ENCODE measurements at places on chromosomes 2 and 18. TPM values are rescaled to one million over a fixed set of nuclear protein-coding genes. Genes with fewer than 3 reads are reported as not detected.
A peak's percentile ranks its signal among the peaks of the same experiment; 100 is the strongest.

- no peak for DNase-seq
These were observed 30.9 kb downstream of the SLC66A3 start for GRCh38 chr2:11186145-11186544.

Gene MARCHF4
- total RNA-seq, result 5.2 TPM

GRCh38 chr2:16717477-16717876, 51.8 kb upstream of the CYRIA start:
- DNase-seq, result no peak

GRCh38 chr2:39494784-39495251, 57.7 kb upstream of the MAP4K3 start:
- DNase-seq, result peak; percentile 95

- peak; percentile 63 for DNase-seq
These were observed 402.8 kb upstream of the SYT4 start for GRCh38 chr18:43680096-43680495.

Gene SULT1C4
- 0.32 TPM for total RNA-seq

DNA sequence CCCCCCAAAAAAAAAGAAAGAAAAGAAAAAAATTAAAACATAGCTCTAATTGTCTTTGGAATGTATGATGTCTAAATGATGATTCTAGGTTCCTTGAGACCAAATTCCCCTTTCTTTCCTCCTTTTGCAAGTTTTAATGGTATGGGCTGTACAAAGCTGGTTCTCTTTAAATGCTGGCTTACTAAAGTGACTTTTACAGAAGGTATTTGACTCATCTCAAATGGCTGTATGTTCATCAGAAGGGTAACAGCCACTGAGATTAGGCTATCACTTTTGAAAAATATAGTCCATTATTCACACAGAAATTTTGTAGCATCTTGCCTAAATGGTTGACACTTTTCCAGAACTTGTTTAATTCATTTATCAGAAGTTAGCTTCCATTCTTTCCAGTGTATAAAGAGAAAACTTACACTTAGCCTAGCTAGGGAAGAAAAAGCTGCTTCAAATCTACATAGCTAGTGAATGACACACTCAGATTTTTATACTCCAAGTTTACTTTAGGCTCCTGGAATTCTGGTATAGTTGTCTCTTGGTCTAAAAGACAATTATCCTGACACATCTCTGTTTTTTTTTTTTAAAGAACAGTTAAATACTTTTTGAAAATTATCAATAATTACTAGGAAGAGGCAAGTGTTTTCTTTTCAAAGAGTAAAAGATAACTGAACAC, 622.6 kb downstream of the LRP1B start:
- DNase-seq, result no peak

DNA sequence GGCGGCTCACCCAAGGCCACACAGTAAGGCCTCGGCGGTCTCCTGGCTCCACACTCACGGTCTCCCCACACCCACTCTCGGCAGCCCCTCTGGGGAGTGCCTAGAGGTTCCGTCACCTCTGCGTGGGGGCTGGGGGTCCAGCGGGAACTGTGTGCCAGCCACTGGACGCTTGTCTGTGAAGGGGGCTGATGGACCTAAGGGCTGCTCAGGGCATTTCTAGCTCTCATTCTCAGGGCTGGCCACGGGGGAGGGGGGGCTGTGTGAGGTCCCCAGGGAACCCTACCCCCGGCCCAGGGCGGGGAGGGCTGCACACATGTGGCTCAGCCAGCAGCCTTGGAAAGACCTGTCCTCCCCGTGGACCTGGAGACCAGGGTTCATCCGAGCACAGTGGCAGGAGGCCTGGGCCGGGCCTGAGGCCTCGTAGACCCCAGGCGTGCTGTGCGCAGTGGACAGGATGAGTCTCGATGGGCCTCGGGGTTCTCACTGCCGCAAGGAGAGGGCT, 27.1 kb upstream of the ODC1 start:
- no peak for DNase-seq

DNA sequence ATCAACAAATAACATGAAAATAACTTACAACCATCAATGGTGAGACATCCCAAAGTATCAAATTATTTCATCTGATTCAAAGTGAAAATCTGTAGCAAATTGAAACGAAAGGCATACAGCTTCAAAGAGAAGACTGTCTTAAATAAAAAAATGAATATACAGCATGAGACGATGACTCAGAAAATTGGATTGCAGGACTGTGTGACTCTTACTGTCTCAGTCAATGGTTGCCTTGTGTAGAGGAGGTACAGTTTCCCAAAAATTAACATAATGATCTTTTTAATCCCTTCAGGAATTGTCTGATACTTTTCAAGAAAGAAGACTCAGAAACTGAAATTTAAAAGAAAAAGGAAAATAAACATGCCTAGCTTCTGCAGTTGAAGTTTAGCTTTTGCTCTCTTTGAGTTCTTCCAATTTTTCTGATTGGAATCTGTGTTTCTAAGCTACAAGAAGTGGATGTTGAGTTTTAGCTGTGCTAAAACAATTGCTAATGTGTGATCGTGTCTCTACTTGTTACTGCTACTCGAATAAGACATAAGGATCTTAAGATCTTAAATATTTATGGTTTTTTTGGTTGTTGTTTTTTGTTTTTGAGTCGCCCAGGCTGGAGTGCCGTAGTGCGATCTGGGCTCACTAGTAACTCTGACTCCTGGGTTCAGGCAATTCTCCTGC, 41.1 kb upstream of the EPB41L3 start:
- DNase-seq, result no peak

GRCh38 chr2:85911814-85912692, 23.3 kb upstream of the ST3GAL5 start:
- peak; percentile 81 for DNase-seq
